ENCODE measurements at places on chromosomes 11 and 22.

DNA sequence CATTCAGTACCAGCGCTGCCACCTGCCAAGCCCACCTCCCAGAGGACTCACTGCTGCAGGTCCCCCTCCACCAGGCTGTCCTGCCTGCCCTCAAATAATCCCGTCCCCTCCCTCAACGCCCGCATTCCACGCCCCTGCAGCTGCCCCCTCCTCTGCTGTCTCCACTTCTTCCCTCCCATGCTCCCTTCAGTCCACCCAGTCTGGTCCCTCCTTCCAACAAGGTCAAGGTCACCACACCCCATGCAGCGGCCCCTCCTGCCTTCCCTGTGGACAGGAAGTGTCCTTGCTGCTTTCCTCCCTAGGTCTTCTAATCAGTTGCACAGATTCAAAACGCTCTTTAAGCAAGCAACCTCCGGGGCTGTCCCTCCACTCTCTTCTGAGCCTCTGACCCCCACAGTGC, 12.1 kb downstream of the MACROD1 start:
- DNase-seq, result no peak

DNA sequence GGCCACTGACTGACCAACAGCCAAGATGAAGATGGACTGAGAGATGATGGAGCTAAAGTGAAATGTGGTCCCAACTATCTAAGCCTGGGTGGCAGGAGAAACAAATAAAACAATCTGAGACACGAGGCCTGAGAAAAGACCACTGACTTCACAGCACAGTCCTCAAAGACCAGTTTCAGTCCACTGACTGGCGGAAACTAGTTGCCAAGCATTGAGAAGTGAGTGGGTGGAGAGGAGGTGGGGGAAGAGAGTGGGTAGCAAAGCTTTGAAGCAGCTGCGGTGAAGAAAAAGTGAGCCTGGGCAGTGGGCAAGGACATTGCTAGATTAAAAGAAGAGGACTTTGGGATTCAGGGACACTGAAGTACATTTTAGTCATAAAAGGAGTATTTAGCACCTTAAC, 1.9 kb downstream of the MS4A1 start:
- no peak for DNase-seq

- no peak for DNase-seq
These were observed 339.2 kb downstream of the NXPE2 start for GRCh38 chr11:115017529-115017928.

DNA sequence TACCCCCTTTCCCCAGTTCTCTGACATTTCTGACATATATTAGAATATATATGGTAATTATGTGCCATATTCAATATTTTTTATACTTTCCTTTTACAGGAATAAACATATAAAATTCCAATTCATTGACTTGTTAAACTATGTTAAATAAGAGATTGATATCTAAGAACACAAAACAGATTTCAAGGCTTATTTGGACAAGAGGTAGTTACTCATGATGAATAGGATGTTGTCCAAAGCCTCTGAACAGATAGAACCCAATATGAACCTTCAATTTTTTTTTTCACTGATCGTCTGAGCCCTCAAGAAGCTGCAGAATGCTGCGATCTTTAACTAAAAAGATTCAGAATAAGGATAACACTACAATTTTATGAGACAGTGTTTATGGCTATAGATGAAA, 340.3 kb downstream of the LUZP2 start:
- DNase-seq, result no peak

GRCh38 chr11:113730887-113731726, 25.0 kb upstream of the TMPRSS5 start:
- no peak for DNase-seq

- no peak for DNase-seq
These were observed 22.3 kb downstream of the MMP27 start for GRCh38 chr11:102683277-102683676.

- no peak for DNase-seq
These were observed 10.9 kb downstream of the SMC1B start for GRCh38 chr22:45402466-45402985.

DNA sequence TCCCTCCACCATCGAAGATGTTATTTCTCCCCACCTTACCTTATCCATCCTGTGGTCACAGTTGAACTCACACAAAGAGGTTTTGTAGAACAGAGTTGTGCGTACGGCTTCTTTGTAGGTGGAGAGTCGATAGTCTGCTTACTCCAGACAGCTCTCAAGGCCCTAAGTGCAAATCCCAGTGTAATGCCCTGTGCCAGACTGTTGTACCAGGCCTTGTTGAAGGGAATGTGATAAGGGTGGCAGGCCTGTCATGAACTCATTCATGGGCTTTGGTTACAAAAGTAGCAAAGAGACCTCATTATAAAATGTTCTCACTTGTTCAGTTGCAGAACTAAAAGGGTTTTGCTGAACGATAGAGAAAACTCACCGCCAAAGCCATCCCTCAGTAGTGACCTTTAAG, 288.7 kb upstream of the CADM1 start:
- DNase-seq, result no peak

- no peak for DNase-seq
These were observed 22.1 kb upstream of the ASCC2 start for GRCh38 chr22:29860006-29860766.

DNA sequence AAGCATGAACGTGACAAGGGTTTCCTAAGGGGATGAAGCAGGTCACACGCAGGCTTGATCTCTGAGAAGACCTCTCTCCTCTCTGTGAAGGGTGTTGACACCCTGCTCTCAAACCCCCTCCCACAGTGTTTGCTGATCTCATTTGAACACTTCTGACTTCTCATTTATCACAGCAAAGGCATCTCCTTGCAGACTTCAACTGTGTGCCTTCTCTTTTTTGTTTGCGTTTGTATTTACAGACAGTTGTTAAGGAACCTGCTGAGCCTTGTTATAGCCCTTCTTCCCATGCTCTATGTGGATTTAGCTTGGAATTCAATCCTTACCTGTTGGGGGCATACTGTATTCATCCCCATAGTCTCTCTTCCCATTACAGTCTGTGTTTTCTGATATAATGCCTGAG, 206.5 kb downstream of the NELL1 start:
- DNase-seq, result no peak

- DNase-seq, result no peak
These were observed 13.3 kb upstream of the ZNF280A start for GRCh38 chr22:22533417-22533816.

- DNase-seq, result peak; percentile 28
These were observed 33.4 kb downstream of the APOL1 start for GRCh38 chr22:36286096-36286957.

All from stimulated activated CD4-positive, alpha-beta T cell treated with anti-CD3 and anti-CD28 coated beads, Interleukin-1b, Interleukin-23, amount 100 ng/mL, for 1 hour (primary cell).